ENCODE measurements at places on chromosomes 7 and 10.

DNA sequence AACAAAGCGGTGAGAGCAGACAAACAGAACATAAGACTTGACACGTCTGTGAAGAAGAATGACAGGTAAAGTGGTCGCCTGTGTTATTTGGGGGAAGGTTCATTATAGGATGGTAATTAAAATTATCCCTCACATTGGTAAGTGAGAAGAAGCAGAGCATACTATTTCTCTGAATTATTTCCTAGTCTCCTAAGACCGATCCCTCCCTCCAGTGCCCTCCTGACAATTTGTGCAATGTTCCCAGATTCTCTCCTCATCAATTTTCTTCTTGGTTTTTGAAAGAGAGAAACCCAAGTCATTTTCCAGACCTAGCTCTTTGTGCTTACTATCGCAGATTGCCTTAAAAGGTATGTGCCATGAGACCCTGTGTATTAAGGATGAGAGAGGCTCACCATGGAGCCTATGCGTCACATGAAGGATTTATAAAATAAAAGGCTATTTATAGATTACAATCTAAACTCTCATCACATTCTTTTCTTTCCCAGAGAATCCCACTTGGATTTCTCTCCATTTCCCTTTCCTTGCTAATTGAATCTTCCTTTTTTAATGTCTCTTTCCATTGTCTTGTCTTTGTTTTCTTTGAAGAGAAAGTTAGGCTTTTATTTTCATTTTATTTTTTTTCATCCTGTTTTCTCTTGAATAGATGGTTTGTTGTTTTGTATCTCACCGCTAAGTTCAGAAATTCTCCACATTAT lies 112.0 kb downstream of the PPP1R3A start:
- DNase-seq = no peak

DNA sequence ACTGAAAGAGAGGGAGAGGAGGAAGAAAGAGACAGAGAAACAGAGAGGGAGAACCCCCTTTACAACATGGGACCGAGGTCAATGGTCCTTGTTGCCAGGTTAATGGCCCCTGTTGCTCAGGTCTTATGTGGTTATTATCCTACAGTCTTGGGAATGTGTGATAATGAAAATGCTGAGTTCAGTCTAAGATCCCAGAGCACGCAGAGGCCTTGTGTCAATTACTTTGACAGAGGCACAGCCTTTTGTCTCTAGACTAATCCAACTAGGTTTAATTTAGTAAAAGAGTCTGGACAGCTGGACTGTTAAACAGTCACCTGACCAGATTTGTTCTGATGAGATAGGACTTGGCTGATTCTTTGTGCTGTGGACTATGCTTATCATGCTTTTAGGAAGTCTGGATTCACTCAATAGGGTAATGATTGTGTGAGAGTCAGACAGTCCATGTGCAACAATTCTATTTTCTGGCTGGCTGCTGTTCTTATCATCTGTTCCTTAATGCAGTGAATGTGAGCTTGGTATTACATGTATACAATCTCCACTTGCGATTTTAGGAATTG lies 157.4 kb upstream of the MAGI2 start:
- DNase-seq = no peak

- DNase-seq = no peak
Observed at GRCh38 chr7:30446266-30446665, 32.3 kb downstream of the NOD1 start.

DNA sequence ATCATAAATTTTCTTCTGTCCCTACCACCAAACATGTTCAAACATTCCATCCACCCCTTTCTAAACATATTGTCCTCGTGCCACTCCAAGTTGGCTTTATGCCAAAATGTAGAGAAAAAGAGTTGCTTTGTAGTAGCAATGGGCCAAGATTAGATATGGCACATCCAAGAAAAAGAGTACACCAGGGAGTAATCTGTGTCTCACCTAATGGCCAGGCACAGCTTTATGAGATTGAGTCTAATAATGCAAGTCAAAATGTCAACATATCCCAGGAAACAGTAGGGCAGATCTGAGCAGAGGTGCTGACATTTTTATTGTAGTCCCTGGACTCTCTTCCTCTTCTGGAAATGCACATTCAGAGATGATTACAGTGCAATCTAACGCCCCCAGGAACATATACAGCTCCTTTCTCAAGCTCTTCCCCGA lies 5.7 kb upstream of the OR6V1 start:
- no peak for DNase-seq

DNA sequence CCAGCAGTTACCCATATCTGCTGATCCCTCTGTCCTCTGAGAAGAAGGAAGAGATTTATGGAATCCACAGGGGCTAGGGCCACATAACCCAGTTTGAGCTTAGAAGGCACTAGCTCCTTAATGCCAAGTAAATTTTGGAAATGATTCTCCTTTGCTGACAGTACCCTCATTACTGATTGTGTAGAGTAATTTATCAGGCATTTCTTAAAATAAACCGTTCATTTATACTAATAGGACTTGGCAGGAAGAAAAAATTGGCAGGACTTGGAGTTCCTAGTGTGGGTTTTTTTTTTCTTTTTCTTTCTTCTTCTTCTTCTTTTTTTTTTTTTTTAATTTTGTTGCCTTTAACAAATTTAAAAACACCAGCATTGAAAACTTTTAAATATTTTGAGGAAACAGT lies 645.7 kb downstream of the SUGCT start:
- no peak for DNase-seq

GRCh38 chr10:123480344-123480743 lies 185.8 kb upstream of the GPR26 start:
- no peak for DNase-seq

- DNase-seq = no peak
Observed at GRCh38 chr10:49076319-49076718, 39.0 kb downstream of the VSTM4 start.

DNA sequence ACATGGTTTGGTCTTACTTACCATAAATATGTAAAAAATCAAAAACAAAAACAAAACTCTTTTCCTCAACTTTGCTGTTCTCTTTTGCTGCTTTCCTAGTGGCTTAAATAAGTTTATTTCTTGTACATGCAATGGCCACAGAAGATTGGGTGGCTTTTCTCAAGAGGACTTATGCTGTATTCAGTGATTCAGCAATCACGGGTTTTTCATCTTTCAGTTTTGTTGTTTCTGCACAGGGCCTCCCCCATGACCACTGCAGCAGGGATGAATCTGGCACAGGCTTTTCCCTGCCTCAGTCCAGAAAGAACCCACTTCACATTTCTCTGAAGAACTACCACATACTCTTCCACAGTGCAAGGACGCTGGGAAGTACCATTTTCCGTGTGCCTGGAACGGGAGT lies 355.0 kb downstream of the RNLS start:
- DNase-seq = no peak

GRCh38 chr7:129933627-129934026 lies 19.1 kb downstream of the UBE2H start:
- DNase-seq = no peak

DNA sequence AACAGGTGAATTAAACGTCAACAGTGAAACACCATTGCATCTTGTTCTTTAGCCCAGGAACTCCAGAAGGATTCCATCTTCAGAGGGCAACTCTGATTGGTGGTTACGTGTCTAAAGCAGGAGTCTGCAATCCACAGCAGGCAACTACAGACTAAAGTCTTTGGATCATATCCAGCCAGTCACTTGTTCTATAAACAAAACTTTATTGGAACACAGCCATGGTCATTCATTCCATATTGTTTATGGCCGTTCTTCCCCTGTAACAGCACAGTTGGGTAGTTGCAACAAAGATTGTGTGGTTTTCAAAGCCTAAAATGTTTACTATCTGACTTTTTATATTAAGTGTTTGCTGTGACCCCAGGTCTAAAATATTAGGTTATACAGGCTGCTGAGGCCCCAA lies 94.7 kb upstream of the IMMP2L start:
- DNase-seq = no peak

- no peak for DNase-seq
Observed at GRCh38 chr7:110975486-110975885, 115.4 kb upstream of the LRRN3 start.

DNA sequence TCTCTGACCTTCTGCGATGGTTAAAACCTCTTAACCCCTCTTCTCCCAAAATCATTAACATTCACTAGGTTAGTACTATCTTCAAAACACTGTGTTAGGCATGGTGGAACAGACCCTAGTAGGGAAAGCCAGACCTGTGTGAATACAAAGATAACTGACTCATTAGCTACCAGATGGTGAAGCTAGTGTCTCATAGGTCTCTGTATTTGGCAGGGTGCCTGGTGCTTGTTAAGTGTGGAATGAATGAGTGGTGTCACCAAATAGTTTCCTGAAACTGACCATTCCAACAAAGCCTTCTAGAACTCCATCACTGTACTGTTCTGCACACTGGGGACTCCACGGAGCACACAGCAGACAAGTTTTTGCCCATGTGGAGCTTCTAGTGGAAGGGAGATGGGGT lies 27.7 kb upstream of the TM9SF3 start:
- DNase-seq = no peak

GRCh38 chr10:86749854-86750253 lies 6.6 kb upstream of the BMPR1A start:
- DNase-seq = no peak

- no peak for DNase-seq
Observed at GRCh38 chr7:12926206-12926605, 238.8 kb downstream of the ARL4A start.

GRCh38 chr7:137836113-137836509 lies 10.7 kb downstream of the DGKI start:
- no peak for DNase-seq
